ENCODE measurements at places on chromosomes 11 and 22.
A peak's percentile ranks its signal among the peaks of the same experiment; 100 is the strongest.

DNA sequence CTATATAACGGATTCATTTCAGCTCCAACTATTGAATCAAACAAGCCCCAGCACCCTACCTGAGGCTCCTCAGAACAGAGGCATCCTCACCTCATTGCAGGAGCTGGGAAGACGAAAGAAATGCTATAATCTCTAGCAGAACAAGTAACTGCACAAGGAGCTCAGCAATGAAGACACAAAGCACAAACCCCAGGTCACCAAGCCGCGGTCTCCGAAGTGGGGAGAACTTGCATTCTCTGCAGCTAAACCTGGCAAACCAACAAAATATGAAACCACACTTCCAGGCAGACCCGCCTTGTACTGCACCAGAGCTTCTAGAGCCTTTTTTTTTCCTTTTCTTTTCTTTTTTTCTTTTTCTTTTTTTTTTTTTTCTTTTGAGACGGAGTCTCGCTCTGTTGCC, 21.8 kb upstream of the CD5 start:
- no peak for DNase-seq

DNA sequence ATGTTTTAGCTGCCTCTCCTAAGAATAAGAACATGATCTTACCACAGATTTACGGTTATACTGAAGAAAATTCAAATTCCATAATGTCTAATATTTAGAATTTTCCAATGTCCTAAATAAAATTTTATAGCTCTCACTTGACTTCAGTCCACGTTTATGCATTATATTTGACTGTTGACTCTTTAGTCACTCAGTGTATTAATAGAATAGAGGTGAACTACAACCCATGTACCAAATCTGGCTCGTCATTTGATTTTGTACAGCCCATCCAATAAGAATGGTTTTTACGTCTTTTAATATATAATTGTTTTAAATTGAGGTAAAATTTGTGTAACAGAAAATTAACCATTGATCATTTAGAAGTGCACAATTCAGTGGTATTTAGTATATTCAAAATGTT, 34.9 kb downstream of the KDM2A start:
- DNase-seq, result no peak

- peak; percentile 22 for DNase-seq
Observed at GRCh38 chr11:120715239-120715638, 203.7 kb downstream of the GRIK4 start.

- DNase-seq, result peak; percentile 59
Observed at GRCh38 chr11:95692526-95693260, 96.9 kb downstream of the FAM76B start.

GRCh38 chr22:27137871-27138337, 480.5 kb downstream of the MIAT start:
- no peak for DNase-seq

GRCh38 chr11:2825261-2825888, 60.2 kb downstream of the CDKN1C start:
- peak; percentile 80 for DNase-seq

DNA sequence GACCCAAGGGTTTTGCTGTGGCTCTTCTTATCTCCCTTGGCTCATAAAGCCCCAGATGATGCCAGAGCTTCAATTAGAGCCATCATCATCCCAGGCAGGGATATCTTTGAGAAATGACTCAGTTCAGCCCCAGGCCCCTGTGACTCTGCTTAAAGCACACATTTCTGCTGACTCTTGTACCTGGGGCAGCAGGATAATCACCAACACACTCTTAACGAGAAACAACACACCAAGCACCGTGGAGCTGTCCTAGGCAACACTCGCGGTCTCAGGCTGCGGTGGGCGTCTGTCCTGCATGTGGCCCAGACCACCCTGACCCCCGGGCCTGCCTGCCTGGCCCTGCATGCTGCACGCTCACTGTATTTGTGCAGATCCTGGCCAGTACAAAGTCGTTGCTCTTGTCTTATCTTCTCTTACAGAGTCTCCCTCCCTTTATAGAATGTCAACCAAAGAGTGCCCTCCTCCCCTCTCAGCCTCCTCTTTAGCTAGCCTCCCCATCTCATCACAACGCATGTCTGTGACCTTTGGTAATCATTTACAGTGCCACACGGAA, 114.2 kb upstream of the PARVA start:
- DNase-seq, result no peak

GRCh38 chr22:32211011-32211410, 6.1 kb upstream of the RFPL2 start:
- DNase-seq, result no peak

DNA sequence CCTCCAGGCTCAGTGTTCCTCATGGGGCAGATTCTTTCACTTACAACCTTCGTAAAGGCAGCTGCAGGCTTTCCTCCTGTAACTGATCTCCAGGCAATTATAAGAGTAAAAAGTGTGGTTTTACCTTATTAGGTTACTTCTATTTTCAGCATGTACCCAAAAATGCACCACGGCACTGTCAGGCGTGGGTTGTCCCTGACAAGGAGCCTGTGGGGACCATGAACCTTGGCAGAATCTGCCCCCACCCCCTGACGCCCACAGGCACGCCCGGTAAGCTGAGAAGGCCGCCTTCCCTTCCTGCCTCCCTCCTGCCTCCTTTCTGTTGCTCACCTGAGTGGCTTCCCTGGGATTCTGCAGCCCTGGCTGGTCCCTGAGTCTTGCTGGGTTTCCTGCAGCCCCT, 1383.3 kb downstream of the TBC1D22A start:
- DNase-seq, result no peak

GRCh38 chr22:19767427-19768341, 7.1 kb downstream of the TBX1 start:
- DNase-seq, result no peak

GRCh38 chr11:70407814-70408213, 9.5 kb downstream of the CTTN start:
- no peak for DNase-seq

- no peak for DNase-seq
Observed at GRCh38 chr11:90235526-90235925, 12.7 kb upstream of the CHORDC1 start.

GRCh38 chr11:101792814-101793213, 122.0 kb upstream of the CEP126 start:
- peak; percentile 22 for DNase-seq

DNA sequence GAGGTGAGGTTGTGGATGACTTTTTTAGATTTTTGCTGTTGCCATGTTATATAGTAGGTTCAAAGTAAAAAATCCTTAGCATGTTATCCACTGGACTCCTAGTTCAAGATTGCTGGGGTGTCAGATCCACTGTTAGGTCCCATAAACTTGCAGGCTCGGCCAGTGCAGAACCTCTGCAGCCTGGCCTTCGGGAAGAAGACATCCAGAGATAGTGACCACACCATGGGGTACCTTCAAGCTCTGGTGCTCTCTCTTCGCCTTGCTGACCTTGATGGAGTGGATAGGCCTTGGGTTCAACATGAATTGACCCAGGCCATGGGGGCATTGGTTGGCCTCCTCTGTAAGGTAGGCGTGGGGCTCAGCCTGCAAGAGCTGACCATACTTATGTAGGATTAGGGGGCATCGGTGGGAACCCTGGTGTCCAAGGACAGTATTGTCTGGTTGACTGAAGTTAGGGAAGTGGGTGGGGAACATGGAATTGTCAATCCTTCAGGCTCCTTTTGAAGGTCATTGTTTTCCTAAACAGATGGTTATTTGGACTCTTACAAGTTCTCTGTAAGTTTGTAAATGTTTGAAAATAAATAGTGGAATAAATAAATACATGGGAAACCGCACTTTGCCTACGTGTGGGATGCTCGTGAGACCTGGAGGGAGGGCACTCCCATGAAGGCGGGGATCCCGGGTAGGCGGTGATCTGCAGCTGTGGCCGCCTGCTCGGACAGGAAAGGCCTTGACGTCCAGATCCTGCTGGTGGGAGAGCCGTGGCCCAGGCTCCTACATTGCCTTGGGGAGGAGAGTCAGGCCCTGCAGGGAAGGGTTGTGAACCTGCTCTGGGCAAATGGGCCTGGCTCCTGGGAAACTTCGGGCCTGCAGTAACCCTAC, 37.1 kb downstream of the BCR start:
- no peak for DNase-seq

DNA sequence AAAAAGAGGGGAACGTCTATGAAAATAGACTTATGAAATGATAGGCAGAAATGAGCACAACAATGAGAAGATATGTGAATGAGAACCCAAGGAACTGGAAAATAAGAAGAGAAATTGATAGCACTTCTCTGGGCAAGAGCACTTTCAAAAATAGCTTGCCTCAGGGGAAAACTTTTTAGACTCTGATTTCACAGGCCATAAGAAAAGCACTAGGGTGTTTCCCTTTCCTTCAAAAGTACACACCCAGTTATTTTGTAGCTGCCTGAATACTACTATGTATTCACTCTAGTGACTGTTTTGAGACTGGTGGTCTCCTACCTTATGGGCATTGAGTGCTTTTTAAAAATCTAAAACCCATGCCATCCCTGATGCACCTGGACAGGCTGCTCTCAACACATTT, 172.3 kb upstream of the SOX6 start:
- no peak for DNase-seq

- DNase-seq, result no peak
Observed at GRCh38 chr11:2375341-2375853, 1.7 kb upstream of the CD81 start.

GRCh38 chr22:33481550-33481949, 423.4 kb upstream of the SYN3 start:
- no peak for DNase-seq

DNA sequence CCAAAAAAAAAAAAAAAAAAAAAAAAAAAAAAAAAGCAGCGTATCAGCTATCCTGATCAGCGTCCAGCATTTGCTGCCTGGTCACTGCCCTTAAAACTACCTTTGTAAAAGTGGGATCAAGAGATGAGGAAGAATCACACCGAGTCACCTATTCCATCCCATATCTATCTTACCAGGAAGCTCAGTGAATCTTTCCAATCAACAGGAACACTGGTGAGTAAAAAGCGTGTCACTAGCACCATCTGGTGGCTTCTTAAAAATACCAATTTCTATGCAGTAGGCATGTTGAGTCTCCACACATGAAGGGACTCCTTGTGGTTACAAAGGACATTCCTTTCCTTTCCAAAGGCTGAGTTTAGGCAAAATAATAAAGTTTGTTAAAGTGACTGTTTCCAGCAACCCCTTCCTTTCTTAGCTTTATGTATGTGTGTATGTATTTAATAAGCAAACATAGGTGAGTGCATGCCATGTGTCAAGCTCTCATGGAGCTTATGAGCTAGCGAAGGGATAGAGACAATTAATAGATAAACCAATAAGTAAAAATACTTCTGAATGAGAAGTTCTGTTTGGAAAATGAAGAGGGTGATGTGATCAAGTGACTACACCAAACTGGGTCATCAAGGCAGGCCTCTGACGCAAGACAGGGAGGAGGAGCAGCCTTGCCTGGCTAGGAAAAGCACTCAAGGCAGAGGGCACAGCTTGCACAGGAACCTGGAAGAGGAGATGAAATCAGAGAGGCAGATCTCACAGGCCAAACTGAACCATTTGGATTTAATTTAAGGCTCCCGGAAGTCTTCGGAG, 13.9 kb upstream of the TP53AIP1 start:
- DNase-seq, result peak; percentile 81

GRCh38 chr22:20566420-20567260, 59.2 kb downstream of the MED15 start:
- DNase-seq, result peak; percentile 93

GRCh38 chr22:31754813-31755212, 994 bp downstream of the DEPDC5 start:
- no peak for DNase-seq

- peak; percentile 67 for DNase-seq
Observed at GRCh38 chr11:65390996-65391395, 4.6 kb downstream of the FRMD8 start.

DNA sequence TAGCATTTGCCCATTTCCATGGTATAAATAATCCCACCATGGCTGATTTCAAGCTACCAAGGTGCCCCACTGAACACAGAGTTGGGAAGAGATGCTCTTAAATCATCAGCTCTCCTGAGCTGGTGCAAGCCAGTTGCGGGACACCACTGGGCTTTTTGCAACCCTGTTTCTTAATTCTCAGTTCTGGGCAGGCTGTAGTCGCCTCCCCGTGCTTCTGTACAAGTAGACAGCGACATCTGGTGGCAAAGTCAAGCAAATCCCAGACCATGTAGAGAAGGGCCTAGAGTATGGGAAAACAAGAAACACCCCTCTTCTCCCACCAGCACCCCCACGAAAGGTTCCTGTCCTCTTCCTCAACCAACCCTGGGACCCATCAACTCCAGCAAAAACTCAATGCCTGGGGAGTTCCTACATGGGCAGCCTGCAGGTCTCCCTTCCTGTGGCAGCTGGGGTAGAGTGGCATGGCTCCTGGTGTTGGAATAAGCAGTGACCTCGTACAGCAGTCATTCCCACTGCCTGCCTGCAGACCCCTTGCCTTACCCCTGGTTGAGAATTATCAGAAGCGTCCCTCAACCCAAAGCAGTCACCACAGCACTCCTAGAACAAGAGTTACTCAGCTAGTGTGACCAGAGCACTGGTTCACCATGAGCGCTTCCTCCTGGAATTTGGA, 68.4 kb downstream of the IGLL5 start:
- peak; percentile 82 for DNase-seq

DNA sequence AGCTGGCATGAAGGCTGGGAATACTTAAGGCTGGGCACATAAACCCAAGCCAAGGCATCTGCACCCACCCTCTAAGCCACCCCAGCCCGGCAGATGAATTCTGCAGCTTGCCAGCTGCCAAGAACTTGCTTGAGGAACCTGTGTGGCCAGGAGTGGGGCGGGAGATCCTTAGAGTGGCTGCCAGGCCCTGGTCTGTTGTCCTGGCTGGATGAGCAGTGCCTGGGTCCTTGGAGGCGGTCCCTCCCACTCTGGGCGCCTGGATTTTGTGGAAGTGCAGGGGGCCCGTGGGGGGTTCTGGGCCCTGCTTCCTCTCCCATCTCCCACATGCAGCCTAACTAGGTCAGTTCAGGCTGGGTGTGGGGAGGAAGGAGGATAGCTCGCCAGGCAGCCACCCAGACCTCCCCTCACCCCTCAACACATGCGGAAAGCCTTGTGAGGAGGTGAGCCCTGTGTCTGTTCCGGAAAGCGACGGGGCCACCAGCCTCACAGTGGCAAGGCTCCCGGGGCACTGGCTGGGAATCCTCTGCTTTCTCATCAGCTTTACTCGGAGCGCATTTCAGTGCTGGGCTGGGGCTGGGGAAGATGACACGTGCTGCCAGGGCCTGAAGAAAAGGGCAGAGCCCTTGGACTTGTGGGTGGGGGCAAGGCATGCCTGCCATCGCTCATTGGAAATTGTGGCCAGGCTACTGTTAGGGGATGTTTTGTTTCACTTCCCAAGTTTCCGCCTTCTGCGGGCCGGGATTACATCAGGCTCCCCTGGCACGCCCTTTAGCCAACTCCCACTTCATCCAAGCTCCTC, 8.4 kb downstream of the DAGLA start:
- peak; percentile 87 for DNase-seq

Measured in GM23248 (cell line).